ENCODE measurements at places on chromosomes 6 and 20.

GRCh38 chr6:26225848-26226578 is 138.8 kb downstream of the HFE start:
- no peak for DNase-seq

- no peak for DNase-seq
These were observed 111.3 kb downstream of the TNFAIP3 start for GRCh38 chr6:137978252-137978896.

DNA sequence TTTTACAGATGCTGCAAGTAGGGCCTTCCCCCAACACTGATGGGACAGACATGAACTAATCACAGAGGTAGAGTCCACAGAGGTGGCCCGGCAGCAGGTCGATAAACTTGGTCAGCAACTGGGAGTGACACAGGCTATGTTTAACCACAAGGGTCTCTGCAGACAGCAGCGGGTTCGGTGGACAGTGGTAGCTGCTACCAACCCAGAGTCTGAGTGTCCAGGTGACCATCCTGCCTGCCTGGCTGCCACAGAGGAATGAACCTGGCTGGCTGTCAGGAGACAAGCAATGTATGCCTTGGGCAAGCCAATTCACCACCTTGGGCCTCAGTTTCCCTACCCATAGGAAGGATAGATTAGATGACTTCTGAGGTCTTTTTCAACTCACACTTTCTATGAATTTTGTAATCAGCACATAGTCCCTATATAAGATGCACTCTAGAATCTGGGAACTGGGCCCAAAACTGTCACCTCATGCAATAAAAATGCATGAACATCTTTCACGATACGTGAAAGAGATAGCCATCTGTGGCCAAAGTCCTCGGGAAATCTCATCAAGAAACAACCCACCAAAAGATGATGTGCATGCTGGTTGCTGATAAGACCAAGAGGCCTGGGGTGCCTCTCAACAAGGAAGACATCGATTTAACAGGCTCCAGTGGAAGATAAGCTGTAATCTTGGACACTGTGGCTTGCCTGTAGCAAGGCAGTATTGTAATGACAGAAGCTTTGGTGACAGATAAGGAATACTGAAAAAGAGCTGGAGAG is 30.5 kb downstream of the MDGA1 start:
- DNase-seq = no peak

DNA sequence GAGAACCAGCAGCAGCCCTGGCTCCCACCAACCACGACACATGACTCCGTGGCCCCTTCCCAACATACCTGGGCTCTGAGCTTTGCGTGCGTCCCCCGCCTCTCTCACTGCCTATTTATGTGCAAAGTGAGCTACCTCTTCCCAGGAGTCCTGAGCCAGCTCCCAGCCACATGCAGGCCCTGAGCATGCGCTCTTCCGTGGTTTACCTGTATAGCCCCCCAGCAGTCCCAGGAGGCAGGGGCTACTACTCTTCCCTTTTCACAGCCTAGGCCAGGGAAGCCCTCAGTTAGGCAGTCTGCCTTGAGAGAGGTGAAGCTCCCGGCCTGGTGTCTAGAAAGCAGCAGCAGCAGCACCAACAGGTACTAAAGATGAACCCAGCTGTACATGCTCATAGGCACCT is 114.8 kb upstream of the CDYL start:
- DNase-seq = no peak

- no peak for DNase-seq
These were observed 14.3 kb downstream of the ZBP1 start for GRCh38 chr20:57605878-57606277.

- no peak for DNase-seq
These were observed 17.7 kb upstream of the STX16 start for GRCh38 chr20:58633161-58634053.

- no peak for DNase-seq
These were observed 281.9 kb downstream of the EPM2A start for GRCh38 chr6:145453376-145453775.

DNA sequence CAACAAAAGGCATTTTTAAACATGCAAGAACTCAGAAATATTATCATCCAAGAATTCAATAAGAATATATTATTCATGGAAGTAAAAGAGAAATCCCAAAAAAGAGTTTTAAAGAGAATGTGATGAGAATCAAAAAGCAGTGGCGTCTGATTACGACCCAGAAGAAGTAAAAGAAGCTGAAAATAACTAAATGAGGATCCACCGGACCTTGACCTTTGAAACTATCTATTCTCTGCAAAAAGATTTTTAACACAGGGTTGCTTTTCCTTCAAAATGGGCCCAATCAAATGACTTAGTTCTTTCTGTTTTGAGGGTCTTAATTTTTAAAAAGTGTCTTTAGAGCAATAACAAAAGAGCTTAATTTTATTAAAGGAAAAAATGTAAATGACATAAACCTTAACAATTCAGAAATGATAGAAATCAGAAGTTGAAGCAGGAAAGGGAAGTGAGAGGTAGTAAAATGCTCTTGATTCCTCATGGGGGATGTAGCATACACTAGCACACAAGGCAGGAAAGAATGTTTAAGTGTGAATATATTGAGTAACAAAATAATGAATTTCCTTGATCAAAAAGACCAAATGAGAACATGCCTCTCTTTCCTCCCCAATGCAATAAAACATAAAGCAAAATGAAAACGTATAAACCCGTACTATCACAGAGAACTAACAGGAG is 223.1 kb upstream of the PRDM1 start:
- DNase-seq = no peak

- no peak for DNase-seq
These were observed 17.4 kb upstream of the MPC1 start for GRCh38 chr6:166400181-166400580.

GRCh38 chr6:81865712-81866111 is 113.2 kb upstream of the TENT5A start:
- no peak for DNase-seq

- DNase-seq = no peak
These were observed 8.5 kb downstream of the TMEM242 start for GRCh38 chr6:157314705-157315321.

DNA sequence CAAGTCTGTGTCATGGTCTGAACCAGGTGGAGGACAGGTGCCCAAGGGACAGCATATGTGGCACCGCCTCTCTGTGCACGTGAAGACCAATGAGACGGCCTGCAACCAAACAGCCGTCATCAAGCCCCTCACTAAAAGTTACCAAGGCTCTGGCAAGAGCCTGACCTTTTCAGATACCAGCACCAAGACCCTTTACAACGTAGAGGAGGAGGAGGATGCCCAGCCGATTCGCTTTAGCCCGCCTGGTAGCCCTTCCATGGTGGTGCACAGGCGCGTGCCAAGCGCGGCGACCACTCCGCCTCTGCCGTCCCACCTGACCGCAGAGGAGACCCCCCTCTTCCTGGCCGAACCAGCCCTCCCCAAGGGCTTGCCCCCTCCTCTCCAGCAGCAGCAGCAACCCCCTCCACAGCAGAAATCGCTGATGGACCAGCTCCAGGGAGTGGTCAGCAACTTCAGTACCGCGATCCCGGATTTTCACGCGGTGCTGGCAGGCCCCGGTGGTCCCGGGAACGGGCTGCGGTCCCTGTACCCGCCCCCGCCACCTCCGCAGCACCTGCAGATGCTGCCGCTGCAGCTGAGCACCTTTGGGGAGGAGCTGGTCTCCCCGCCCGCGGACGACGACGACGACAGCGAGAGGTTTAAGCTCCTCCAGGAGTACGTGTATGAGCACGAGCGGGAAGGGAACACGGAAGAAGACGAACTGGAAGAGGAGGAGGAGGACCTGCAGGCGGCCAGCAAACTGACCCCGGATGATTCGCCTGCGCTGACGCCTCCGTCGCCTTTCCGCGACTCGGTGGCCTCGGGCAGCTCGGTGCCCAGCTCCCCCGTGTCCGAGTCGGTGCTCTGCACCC is 109.5 kb upstream of the RAB32 start:
- DNase-seq = no peak

GRCh38 chr6:33877982-33878535 is 74.3 kb upstream of the MLN start:
- DNase-seq = no peak

GRCh38 chr6:133894795-133895358 is 6.0 kb downstream of the TCF21 start:
- no peak for DNase-seq

DNA sequence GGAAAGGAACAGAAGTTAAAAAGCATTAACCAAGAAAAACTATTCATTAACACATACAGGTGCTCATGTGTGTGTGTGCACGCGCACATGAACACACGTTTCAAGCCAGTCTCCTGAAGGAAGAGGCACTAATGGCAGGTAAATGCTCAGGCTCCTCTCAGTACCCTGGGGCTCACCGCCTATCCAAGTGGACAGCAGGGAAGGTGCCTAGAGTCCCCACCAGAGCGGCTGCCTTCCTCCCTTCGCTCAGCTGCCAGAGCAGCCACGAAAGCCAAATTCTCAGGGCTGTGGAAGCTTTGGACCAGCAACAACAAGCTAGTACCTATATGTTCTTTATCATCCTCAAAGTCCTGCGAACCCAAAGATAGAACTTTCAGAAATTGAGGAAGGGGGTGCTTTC is 42.6 kb downstream of the PLCG1 start:
- no peak for DNase-seq

GRCh38 chr6:76772951-76773350 is 690.3 kb downstream of the HTR1B start:
- DNase-seq = no peak

DNA sequence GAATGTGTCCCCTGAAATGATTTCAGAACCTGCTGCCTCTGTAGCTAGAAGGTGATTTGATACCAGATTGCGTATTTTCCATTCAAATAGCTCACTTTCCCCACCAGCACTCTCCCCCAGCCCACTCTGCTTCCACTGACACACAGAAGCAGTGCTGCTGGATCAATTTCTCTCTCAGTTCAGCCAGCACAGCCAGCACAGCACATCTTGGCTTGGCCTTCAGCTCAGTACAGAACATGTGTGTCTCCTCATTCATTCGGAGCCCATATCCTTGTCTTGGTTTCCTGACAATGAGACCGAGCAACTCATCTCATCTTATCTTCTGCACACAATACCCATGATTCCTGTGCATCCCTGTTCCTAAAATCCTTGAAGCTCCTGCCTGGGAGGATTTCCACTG is 33.8 kb upstream of the CD83 start:
- DNase-seq = no peak

DNA sequence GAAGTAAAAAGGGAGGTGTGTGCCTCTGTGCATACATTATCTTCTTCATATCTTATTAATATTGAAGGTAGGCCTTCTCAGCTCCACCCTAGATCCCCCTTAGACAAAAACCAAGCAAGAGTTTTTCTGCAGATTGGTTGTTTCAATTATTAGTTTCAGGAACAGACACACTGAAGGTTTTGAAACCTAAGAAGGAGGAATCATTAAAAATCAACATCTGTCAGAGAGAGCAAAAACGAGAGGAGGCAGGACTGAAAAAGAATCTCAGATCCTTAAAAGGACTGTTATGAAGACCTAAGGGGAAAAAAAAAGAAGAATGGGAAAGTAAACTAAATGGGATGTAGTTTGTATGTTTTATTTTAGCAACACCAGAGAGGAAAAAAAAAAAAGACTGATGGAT is 560.8 kb upstream of the JAG1 start:
- DNase-seq = no peak

DNA sequence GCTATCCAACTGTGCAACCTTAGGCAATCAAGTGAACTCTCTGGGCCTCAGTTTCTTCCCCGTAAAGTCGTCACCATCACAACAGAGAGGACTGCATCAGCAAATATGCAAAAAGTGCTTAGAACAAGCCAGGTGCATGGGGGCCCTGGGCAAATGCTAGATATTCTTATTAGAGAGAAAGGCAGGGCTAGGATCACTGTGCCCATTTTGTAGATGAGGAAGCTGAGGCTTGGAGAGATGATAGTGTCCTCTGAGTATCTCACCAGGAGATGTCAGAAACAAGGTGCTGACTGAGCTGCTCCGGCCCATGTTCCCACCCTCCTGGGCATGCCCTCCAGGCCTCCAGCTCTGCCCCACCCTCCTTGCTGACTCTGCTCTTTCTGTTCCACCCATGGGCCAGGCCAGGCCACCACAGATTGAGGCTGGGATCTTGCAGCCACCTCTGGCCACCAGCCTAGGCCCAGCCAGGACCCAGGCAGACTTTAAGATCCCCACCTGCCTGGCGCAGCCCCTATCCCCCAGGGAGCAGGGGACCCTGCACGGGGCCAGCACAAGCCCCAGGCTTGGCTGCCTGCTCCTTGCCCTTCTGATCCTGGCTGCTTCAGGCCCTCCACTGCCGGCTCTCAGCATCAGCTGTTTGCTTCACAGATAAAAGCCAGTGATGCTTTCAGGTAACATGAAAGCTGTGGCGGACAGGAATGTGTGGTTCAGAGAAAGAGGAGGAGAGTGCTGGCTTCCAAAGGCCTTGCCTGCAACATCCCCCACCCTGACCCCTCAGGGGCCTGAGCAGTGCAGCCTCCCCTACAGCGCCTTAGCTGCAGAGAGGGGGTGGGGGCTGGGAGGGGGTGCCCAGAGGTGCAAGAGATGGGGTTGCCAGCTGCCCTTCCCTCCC is 47.6 kb downstream of the GRM4 start:
- DNase-seq = no peak

DNA sequence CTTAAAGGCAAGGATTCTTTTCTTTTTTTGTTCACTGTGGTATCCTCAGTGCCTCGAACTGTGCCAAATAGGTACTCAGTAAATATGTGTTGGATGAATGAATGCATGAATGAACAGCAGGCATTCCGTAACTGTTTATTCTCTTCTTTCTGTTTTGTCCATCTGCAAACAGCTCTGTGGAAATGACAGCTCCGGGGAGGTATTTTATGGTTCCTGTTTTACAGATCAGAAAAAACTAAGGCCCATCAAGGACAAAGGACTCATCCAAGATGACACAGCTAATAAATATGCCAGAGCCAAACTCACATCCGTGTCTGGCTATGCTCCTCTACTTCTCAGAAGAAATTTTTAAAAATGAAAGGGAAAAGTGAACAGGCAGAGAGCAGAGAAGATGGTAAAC is 21.0 kb downstream of the JPH2 start:
- DNase-seq = no peak

DNA sequence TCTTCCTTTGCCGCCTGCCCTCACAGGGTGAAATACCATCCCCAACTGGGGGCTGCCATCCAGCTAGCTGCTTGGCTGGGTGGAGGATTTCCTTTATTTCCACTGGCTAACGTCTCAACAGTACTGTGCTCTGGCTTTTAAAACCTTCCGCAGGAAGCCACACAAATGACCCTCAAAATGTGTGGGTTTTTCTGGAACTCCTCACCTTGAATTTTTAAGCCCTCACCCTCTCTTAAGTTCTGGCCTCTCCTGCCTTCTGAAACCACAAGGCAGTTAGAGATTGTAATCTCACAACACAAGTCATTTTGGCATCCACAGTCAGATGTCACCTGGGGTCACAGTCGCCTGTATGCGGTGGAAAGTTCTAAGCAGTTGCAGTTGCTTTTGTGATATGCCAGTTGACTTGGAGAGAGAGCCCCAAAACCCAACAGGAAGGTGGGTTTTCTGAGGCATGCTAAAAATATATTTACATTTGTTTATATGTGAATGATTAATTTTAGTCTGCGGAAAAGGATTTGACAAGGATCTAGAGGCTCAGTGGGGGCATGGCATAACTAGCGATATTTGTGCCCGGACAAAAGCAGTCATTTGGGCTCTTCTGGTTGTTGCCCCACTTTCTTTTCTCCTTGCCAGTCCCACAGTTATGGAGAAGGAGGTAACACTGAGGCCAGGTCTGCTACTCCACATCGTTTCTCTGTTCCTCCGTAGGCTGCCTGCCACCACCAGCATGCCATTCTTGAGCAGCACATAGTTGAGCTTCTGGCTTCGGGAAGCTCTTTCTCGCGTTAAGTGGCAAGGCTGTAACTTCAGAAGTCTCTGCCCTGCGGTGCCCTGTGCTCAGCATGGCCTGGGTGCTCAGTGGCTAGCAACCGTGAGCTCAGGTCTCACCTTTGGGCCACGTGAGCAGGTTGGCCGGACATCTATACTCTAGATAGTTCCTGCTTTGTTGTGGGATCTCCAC is 335.3 kb downstream of the CD83 start:
- DNase-seq = peak; percentile 28

Measured in activated CD8-positive, alpha-beta memory T cell treated with anti-CD3 and anti-CD28 coated beads for 4 hours (primary cell).